Hematopoietic multipotent progenitor cell (in vitro differentiated cells): ENCODE measurements at places on chromosomes 1 and 21.

DNA sequence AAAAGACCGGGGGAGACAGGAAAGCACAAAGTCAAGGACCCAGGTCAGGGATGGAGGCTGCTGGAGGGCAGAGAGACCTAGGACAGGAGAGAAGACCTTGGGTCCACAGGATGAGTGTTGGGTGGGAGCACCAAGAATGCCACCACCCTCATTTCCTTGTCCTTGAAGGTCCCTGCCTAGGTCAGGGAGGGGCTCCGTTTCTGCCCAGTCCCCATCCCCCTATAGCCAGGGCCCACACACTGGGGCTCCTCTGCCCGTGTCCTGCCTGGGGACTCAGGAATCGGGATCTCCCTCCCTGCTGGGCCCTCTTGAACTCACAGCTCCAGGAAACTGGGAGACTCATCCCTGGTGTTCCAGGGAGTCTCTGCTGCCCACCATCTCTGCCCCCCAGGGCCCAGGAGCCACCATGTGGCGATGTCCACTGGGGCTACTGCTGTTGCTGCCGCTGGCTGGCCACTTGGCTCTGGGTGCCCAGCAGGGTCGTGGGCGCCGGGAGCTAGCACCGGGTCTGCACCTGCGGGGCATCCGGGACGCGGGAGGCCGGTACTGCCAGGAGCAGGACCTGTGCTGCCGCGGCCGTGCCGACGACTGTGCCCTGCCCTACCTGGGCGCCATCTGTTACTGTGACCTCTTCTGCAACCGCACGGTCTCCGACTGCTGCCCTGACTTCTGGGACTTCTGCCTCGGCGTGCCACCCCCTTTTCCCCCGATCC, 584 bp downstream of the TINAGL1 start:
- DNase-seq, result no peak

- no peak for DNase-seq
Measured at GRCh38 chr1:153827168-153827964, 52.2 kb downstream of the SLC27A3 start.

DNA sequence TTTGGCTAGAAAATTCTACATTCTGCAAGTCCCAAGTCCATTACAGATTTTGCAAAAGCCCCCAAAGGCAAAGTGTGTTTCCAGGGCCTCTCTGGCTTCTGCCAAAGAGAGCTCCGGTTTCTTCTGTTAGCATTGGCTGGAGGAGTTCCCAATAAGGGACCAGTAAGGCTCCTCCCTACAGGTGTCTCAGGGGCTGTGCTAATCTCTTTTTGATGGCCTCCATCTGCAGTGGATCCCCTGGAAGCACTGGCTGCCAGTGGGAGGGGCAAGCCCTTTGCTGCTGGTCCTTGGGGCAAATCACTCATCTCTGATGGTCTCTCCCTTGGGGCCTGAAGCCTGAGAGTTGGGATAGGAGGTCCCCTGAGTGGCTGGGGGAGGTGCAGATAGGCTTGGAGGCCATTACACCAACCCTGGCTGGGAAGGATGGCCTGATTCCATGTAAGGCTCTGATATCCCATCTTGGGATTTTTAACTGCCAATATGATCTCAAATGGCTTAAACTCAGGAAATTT, 89.1 kb upstream of the USP24 start:
- no peak for DNase-seq

- no peak for DNase-seq
Measured at GRCh38 chr1:17976854-17977253, 130.7 kb upstream of the IGSF21 start.

GRCh38 chr1:111099289-111099688, 40.6 kb downstream of the DRAM2 start:
- DNase-seq, result no peak

DNA sequence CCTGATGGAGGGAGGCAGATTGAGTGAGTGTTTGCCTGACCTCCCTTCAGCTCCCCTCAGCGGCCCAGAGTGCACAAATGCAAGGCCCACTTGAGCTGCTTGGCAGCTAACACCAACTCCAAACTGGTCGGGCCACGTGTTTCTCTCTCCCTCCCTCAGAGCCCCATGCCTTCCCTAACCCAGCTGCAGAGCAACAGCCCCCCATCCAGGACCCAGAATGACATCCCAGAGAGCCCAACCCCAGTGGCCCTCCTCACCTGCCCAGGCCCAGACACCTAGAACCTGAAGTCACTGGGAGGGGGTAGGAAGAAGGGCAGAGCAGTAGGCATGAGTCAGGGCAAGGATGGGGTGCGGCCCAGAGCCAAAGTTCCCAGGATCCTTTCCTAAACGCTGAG, 789 bp upstream of the S100A14 start:
- DNase-seq, result no peak

GRCh38 chr1:115073298-115074087, 15.8 kb downstream of the TSPAN2 start:
- no peak for DNase-seq

GRCh38 chr1:232344791-232345399, 285.0 kb downstream of the SIPA1L2 start:
- no peak for DNase-seq

DNA sequence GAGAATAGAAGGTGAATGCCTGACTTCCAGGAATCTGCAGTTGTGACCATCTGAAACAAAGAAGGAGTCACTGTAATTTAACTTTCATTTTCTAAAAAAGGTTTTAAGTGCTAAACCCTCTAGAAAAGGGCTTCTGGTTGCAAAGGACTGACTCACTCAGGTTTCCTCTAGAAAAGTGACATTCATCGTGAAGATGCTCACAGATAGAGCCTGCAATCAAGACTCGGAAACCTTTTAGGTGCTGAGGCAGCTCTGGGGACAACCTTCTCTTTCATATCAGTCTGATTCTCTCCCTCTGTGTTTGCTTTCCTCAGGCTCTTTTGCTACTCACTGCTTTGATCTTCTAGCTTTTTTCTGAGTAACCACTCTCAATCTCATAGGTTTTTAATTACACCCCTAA, 8.2 kb downstream of the BCL9 start:
- no peak for DNase-seq

GRCh38 chr1:244665771-244666217, 12.9 kb downstream of the DESI2 start:
- DNase-seq, result peak; percentile 66

DNA sequence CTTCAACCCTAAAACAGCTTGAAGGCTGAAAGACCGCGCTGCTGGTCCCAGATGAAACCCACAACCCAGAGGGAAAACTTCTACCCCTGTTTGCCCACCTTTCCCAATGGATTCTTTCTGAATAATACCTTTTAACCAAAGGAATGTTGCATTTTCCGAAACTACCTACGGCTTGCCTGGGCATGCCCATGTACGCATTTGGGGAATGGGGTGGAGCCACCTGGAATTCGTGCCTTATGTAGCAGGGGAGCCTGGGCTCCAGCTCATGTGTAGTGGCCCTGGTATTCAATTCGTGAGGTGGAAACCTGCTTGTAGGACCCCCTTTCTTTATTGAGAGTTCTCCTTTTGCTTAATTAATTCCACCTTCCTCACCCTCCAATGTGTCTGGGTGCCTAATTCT, 256.6 kb upstream of the RGS18 start:
- DNase-seq, result no peak

- no peak for DNase-seq
Measured at GRCh38 chr1:171434717-171435346, 50.5 kb upstream of the PRRC2C start.

- no peak for DNase-seq
Measured at GRCh38 chr1:198662821-198663220, 24.0 kb downstream of the PTPRC start.

DNA sequence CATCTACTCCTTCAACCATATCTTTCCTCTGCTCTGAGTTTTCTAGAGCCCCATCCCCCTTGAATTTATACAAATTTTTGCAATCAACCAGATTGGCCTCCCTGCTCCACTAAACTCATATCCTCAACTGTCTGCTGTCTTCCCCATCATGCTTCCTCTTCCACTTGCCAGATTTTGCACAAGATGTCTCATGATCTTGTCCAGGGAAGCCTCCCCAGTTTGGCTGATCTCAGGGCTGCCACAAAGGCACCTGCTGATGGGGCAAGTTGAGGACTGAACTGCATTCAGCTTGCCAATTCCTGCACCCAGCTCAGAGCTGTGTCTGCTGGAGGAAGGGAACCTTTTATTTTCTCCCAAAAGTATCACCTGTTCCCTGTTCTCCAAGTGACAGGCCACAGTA, 3.9 kb upstream of the KCNJ9 start:
- DNase-seq, result no peak

DNA sequence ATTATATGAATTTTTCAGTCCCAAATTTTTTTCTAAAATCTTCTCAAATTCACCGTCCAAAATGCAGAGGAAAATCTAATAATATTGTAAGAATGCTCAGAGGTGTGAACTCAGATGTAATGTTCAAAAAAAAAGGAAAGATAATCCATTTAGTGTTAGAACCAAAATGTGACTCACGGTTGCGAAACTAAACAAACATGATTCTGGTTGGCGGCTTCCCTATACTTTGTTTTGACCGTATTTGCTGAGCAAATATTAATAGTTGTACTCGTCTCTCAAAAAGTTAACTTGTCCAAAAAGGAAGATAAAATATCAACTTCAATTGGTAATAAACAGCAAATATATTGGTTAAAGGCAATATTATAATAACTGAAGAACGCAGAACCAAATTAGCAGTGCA, 34.4 kb downstream of the ZSWIM5 start:
- DNase-seq, result no peak

DNA sequence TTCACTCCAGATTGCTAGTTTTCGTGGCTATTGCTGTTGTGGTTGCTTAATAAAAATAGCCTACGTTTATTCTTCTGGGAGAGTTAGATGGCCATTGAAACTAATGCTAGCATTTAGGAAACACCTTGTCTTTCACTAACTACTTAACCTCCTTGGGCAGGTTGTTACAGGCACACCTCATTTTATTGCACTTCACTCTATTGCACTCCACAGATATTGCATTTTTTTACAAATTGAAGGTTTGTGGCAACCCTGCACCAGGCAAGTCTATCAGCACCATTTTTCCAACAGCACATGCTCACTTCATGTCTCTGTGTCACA, 11.3 kb upstream of the MARK1 start:
- DNase-seq, result no peak

DNA sequence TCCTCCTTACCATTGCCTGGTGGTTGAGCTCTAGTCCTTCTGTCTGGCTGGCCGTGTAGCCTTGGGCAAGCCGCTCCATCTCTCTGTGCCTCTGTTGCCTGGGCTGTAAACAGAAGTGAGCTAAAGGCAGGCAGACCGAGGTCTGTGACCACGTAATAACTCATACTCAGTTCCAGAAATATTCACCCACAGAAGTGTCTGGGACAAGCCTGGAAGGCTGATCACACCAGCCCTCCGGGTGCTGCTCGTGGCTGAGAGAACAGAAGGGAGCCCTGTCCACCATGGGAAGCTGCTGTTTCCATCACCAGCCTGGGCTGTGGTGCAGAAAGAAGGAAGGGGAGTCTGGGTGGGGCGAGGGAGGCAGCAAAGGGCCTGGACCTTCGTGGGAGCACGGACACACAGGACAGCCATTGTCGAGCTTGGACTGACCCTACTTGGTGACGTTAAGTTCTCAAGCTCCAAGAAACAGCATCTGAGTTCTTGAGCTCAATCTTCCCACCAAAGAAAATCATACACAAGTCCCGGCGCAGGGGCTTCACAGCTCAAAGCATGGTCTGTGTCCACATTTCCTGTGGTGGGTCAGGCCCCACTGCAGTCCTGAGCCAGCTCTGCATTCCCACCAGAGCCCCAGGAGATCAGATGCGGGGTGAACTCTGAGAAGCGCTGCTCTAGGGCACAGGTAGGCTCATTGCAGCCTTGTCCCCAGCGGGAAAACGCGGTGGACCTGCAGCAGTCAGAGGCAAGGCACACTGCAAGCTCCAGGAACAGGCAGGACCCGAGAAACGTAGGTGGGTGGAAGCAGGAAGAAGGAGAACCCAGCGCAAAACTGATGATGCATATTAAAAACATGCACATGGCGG, 61.8 kb downstream of the RUNX3 start:
- DNase-seq, result no peak

- no peak for DNase-seq
Measured at GRCh38 chr1:110585481-110585880, 20.7 kb downstream of the KCNA2 start.

GRCh38 chr1:173082913-173083312, 32.2 kb upstream of the TNFSF18 start:
- no peak for DNase-seq

DNA sequence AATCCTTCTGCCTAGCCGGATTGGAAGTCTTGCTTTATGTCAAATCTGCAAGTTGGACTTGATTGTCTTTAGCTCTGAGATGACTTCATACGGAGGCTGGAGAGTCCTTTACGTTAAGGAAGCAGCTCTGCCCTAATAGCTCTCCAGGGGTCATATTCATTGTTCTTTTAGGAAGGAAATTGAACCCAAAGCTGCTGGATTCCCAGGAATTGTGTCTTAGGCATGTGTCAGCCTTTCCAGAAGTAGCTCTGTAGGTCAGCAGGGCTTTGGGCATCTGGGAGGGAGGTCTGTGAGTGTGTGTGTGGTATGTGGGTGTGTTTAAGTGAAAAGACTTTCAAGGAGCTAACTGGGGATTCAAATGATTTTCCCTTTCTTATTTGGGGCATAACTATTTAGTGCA, 82.4 kb downstream of the ABCA4 start:
- DNase-seq, result no peak

- DNase-seq, result no peak
Measured at GRCh38 chr21:43321111-43321510, 105.8 kb downstream of the SIK1 start.

GRCh38 chr1:169217636-169218035, 111.1 kb downstream of the ATP1B1 start:
- DNase-seq, result no peak

GRCh38 chr1:116722016-116722838, 32.0 kb upstream of the CD2 start:
- no peak for DNase-seq

- DNase-seq, result no peak
Measured at GRCh38 chr1:219541946-219542345, 71.0 kb downstream of the ZC3H11B start.

DNA sequence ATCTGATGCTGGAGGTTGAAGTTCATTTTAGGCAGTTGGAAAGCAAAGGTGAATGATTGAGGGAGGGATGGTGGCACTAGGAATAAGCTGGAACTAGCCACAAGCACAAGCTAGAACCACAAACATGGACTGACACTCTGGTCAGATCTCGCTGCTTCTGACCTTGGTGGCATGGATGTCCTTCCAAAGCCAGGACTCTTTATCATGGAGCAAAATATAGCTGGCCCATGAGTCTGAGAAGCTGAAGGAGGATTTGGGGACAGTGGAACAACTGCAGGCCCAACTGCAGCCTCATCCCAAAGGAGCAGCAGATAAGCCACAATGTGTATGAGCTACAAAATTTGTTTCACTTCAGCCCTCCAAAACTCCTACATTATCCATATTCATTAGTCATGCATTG, 35.5 kb downstream of the SRSF11 start:
- no peak for DNase-seq
